ENCODE measurements at places on chromosomes 12 and 14.

- DNase-seq = no peak
These were observed 767.7 kb downstream of the LRFN5 start for GRCh38 chr14:42374332-42374731.

DNA sequence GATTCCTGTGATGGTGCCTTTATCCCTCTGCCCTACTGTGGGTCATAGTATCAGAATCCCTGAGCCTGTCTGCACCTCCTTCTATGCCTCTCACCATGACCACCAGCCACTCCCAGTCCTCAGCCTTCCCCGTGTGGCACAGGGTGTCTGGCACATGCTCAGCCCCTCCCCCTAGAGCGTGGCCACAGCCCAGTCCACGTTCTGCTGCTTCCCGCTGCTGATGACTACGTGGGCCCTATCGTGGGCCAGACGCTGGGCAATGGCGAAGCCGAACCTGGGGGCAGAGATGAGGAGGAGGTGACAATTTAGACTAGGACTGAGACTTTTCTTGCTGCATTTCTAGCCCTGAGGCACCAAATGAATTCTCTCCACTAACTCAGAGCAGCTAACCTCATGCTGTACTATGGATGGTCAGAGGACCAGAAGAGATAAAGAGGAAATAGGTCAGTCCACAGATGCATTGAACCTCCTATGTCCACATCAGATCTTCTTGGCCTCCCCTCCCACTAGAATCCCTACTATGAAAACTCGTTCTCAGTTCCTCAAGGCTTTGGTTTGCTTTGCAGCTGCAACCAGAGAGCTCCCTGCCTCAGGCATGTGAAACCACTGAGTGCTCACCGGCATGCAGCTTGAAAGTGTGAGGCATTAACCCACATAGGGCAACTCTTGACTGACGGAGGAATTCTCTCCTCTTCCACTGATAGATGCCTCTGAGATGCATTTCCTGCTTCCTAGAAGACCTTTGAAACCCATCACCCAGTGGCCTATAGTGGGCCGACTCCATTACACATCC, 126.3 kb upstream of the DHRS4 start:
- DNase-seq = no peak

- no peak for DNase-seq
These were observed 26.9 kb downstream of the WDR89 start for GRCh38 chr14:63614679-63615363.

DNA sequence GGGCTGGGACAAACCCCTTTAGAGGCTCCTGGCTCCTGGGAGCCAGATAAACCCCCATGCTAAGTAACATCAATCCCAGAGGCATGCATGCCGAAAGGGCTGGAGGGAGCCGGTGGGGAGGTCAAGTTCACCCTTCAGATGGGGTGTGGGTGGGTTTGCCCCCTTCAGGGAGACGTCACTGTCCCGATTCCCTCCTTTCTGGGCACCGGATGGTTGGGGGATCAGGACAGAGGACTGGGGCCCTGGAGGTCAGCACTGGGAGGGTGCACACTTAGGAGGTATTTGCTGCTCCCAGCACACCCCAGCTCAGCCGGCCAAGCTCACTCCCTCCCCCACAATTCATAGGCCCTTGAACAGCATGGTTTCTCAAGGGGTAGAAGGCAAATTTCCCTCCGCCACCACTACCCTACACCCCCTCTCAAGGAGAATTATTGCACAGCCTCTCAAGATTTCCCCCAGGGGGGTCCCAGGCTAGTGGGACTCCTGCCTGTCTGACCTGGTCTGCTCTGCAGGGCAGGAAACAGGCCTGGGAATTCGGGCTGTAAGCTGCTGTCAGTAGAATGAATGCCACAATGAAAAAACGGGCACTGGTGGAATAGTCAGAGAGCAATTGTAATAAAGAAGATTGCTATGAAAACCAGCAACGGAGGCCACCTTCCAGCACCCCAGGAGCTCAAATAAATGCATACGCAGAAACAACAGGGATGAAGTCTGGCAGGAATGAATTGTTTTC, 63.5 kb downstream of the GALNT16 start:
- DNase-seq = no peak

- no peak for DNase-seq
These were observed at the start of gene AHNAK2 for GRCh38 chr14:104977681-104978653. TSS of gene AHNAK2 (minus strand) at chr14:104978374. CDS start at chr14:104978237, 137 bp downstream.

- DNase-seq = no peak
These were observed 40.9 kb downstream of the PDE6H start for GRCh38 chr12:15013634-15014179.

- no peak for DNase-seq
These were observed 5.5 kb upstream of the TC2N start for GRCh38 chr14:91872517-91873470.

DNA sequence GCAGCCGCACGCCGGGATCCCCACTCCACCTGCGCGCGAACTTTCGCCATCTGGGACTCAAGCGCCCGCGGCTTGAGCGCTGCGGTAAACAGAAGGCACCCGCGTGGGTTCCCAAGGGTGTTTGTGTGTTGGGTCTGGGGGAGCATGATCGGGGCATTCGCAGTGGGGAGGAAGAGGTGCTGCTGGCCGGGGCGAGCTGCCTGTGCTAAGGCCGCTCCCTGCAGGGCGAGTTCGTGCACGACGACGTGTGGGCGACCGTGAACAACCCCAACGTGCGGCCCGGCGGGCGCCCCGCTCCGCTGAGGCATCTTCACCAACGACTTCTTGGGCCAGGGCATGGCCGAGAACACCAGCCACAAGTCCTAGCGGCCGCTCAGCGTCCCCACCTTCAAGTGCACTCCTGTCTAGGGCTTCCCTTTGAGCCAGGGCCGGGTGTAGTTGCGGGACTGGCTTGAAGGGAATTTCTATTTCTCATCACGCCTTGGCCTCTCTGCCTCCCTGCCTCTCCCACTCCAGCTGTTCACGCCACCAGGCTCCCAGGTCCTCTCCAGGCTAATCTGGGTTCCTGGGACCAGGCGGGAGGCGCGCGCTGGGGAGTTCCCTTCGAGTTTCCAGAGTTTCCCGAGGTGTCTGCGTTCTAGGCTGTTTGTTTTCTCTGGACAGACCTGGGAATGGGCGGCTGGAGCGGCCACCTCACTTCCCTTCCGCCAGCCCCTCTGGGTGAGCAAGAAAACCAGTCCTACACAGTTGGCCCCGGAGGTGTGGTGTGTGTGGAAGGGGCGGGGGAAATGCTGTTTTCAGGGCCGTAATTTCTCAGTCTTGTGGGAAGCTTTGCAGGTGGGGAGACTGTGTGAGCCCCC, 417.8 kb upstream of the TMTC1 start:
- no peak for DNase-seq

- DNase-seq = no peak
These were observed at the start of gene BCL2L2 for GRCh38 chr14:23306412-23307145. TSS of gene BCL2L2 (plus strand) at chr14:23306833. CDS start at chr14:23307768, 935 bp downstream.

GRCh38 chr12:116650585-116651087, 87.2 kb downstream of the SPRING1 start:
- no peak for DNase-seq

DNA sequence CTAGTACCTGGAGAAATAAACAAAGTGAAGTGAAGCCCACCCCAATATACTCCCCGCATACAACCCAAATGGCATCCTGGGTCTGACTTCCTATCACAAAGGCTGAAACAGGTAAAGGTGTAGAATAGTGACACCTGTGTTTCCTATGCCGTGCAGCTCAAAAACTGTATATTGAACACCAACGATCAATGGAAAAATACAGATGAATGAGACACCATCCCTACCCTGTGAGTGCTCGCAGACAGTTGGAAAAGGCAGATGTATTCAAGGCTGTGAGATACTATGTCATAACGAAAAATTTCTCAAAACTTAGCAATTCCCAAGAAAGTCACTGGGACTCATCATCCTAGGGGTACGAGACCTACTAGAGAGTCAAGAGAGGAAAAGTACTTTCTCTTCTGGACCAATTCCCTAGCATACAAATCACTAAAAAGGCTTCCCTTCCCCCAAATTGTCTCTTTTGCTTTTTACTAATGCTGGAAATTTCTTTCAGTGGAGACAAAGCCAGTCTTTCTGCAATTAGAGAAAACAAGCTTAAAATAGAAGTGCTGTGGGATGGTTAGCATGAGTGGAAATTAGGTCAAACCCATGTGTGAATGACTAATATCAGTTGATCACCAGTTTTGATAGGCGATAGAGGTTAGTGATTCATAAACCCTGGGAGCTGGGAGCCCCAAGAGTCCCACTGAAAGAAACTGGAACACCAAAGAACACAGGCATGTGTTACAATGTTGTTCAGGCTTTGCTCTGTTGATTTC, 249.7 kb downstream of the SPTSSA start:
- no peak for DNase-seq

DNA sequence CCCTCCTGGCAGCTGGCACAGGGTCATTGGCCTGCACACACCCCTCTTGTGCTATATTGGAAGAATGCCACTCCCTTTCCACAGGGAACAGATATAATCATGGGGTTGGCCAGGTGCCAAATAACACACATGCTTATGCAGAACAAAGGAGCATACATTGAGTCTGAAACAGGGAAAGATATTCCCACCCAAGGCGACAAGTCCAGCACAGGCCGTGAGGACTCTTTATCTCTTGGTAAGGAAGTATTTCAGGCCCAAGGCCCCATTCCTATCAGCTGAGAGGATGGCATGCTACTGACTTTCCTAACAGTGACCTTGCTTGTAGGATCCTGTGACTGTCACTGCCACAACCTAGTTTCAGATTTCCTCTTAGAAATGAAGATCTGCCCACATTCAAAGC, 59.0 kb upstream of the STXBP6 start:
- no peak for DNase-seq

DNA sequence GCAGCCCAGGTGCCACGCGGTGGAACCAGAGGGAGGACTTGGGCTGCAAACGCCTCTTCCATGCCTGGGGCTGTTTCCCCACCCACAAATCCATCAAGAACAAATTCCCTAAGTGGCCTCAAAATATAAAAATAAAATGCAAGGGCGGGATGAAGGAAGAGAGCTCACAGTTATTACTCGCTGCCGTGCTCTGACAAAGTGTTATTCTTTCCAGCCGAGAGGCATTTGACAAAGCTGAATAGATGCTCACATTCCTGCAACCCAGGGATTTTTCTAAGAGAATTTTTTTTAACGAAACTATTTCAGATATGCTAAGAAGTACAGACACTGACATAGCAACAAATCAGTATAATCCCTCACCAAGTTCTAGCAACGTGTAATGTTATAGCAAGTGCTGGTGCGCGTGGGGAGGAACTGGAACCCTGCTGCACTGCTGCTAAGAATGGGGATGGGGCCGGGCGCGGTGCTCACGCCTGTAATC, 70.7 kb downstream of the SCARB1 start:
- no peak for DNase-seq

DNA sequence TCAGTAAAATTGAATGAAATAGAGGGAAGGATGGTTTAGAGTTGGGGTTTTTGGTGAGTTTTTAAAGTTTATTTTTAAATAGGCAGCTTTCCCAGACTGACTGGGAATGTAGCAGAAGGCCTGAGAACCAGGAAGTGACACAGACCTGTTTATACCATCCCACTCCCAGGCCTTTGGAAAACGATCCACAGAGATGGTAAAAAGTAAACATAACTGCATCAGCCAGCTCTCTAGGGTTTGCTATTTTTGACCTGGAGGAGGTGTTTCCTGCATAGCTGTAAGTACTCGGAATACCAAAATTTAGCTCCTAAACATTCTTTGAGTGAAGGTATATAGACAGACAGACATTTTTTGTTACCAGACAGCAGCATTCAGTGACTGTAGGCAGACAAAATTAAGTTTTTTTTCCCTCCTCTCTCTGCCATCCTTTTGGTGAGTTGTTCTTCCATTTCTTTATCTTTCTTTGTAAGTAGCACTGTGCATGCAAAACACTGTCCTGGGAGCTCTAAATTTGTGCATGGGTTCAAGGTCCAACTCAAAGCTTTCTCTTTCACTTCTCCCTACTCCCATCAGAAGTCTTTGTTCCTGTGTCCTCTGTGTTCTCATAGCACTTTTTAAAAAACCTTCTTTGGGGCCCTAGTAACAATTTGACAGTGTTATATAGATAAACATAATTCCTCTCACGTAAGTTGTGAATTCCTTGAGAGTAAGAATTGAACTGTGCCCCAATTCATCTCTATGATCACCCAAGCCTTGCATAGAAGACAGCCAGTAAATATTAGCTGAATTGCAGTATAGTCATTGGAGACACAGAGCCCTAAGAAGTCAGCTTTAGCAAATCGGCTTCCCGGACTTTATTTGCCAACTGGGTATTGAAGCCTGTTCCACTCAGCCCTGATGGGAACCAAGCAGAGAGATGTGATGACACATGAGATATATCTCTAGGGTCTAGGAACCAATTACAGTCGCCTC, 37.4 kb downstream of the SUSD6 start:
- DNase-seq = no peak

DNA sequence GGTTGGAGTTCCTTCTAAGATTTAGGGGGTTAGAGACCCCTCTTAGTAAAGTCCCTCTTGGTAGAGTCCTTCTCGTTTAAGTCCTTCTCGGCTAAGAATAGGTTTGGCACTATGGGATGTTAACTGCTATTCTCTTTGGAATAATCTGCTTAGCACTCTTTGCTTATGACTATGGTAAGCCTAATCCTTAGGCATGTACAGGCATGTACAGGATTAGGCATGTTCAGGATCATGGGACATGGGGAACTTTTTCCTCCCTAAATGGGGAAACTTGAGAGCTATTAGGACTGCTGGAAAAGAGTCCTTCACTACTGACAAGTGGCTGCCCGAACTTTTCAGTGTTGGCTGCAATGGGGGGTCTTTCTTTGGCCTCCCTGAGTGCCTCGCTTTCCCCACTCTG, 193.3 kb downstream of the TMEM117 start:
- DNase-seq = no peak

- no peak for DNase-seq
These were observed 196.8 kb upstream of the NEDD1 start for GRCh38 chr12:96710127-96710745.

DNA sequence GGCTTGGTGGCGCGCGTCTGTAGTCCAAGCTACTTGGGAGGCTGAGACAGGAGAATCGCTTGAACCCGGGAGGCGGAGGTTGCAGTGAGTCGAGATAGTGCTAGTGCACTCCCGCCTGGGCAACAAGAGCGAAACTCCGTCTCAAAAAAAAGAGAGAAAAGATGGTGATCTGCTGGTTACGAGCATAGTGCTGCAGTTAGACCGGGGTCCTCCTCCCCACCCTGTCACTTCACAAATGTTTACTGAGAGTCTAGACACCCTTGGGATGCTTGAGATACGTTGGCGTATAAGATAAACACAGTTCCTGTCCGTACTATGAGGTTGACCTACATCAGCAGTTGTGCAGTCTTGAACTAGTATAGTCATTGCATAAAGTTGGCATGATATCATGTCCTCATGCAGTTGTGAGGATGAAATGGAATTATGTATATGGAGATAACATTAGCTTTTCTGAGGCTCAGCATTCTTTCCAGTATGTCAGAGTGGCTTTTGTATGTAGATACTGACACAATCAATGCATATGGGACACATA, 787 bp downstream of the ACAD10 start:
- DNase-seq = no peak

GRCh38 chr12:57476993-57477709, 2.5 kb downstream of the ARHGAP9 start:
- no peak for DNase-seq

GRCh38 chr12:51183349-51183748, 10.4 kb upstream of the TFCP2 start:
- no peak for DNase-seq

GRCh38 chr14:99531251-99532096, 50.3 kb downstream of the CCNK start:
- no peak for DNase-seq
